ENCODE measurements at places on chromosomes 5 and 9. TPM values are rescaled to one million over a fixed set of nuclear protein-coding genes. Genes with fewer than 3 reads are reported as not detected.

Gene PDE6A
- not detected for total RNA-seq

Gene GCNT1
- total RNA-seq: 17.2 TPM

Gene PPP3R2
- not detected for total RNA-seq

Gene PCDHB4
- 2.3 TPM for total RNA-seq

Gene TRMT10B
- total RNA-seq: 7.2 TPM

Gene SPATA31C1
- total RNA-seq: not detected

Gene SLC6A19
- total RNA-seq: not detected

Gene ARL14EPL
- not detected for total RNA-seq

Gene GCNT4
- total RNA-seq: 0.71 TPM

Gene MPDZ
- 38.5 TPM for total RNA-seq

Gene IFNA21
- not detected for total RNA-seq

Gene REEP2
- 51.1 TPM for total RNA-seq

Gene LOX
- total RNA-seq: 2.8 TPM

Gene C1QTNF2
- total RNA-seq: 0.44 TPM

Gene TPRN
- total RNA-seq: 33.4 TPM

Gene NEUROG1
- total RNA-seq: not detected

Gene WDR38
- not detected for total RNA-seq

Gene CDC20B
- total RNA-seq: not detected

Gene IFNA8
- total RNA-seq: not detected

Gene SLIT3
- 2.3 TPM for total RNA-seq

Gene ANXA2R
- 0.96 TPM for total RNA-seq

Gene SPZ1
- not detected for total RNA-seq

Gene MYO10
- total RNA-seq: 90.8 TPM

Gene RASGEF1C
- 0.82 TPM for total RNA-seq

Gene PCDHGA2
- total RNA-seq: 0.66 TPM

Gene ENTPD2
- 8.3 TPM for total RNA-seq

Gene ADRA1B
- 0.16 TPM for total RNA-seq

Gene TOPORS
- total RNA-seq: 23.7 TPM

Gene SPINK13
- not detected for total RNA-seq

Gene SOX30
- 0.41 TPM for total RNA-seq

Gene FAM221B
- not detected for total RNA-seq

Gene TMC1
- total RNA-seq: 0.31 TPM

Gene TMEM252
- total RNA-seq: not detected

All from WTC11 (cell line).